ENCODE measurements at places on chromosomes 1 and 21.

- DNase-seq = no peak
Measured at GRCh38 chr1:90405726-90406125, 311.4 kb downstream of the BARHL2 start.

GRCh38 chr1:151839457-151840403 lies at the start of gene C2CD4D:
Gene C2CD4D (minus strand): TSS chr1:151839820. CDS start chr1:151838989, 831 bp downstream.
- DNase-seq = peak; percentile 84

DNA sequence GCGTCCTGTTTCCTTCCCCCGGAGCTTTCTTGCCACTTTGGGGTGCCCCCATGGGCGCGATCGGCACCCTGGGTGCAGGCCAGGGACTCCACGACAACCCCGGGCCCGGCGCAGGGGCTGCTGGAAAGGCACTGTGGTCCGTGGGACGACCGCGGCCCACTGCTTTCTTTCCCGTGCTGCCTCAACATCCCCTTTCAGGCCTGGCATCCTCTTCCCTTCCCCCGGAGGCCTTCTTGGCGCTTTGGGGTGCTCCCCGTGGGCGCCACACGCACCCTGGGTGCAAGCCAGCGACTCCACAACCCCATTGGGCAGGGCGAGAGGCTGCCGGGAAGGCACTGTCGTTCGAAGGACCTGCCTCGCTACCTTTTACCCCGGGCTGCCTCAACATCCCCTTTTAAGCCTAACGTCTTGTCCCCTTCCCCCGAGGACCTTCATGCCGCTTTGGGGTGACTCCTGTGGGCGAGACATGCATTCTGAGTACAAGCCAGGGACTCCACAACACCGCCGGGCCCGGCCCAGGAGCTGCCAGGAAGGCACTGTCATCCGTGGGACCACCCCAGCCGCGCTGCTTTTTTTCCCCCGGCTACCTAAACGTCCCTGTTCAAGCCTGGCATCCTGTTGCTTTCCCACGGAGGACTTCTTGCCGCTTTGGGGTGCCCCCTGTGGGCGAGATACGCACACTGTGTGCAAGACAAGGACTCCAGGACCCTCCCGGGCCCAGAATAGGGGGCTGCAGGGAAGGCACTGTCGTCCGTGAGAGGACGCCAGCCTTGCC lies 137.8 kb downstream of the LIPI start:
- no peak for DNase-seq

DNA sequence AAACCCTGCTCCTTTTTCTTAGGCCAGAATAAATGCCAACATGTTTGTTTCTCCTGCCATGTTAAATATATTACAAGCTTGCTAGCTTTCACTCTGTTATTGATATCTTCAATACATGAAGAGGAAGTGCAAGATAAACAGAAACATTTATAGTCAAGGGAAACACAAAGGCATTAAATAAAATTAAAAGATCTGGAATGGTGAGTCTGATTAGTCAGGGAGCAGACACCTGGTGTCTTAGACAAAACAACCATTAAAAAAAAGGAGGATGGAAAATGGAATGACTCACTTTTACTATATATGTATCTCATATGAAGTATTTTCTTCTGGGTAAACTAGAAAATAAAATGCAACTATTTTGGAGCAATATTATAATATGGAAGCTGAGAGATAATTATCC lies 123.3 kb downstream of the SMYD3 start:
- no peak for DNase-seq

DNA sequence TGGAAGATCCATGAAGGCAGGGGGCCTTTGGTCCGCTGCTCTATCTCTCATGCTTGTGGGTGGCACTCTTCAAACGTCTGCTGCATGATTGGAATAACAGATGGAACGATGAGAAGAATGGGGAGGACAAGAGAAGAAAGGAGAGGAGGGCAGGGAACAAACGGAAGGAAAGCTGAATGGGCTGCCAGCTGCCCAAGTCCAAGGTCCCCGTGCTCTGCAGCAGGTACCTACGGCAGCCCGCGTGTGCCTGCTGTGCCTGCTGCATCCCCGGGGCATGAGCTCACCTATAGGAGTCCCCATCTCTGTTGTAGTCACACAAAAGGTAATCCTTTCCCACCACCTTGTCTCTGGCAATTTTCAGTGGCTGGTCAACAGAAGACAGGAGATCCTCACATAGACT lies 73.1 kb downstream of the SLC66A1 start:
- no peak for DNase-seq

GRCh38 chr1:180094705-180095295 lies 59.9 kb upstream of the QSOX1 start:
- no peak for DNase-seq

- DNase-seq = no peak
Measured at GRCh38 chr1:106680776-106681344, 375.6 kb upstream of the PRMT6 start.

DNA sequence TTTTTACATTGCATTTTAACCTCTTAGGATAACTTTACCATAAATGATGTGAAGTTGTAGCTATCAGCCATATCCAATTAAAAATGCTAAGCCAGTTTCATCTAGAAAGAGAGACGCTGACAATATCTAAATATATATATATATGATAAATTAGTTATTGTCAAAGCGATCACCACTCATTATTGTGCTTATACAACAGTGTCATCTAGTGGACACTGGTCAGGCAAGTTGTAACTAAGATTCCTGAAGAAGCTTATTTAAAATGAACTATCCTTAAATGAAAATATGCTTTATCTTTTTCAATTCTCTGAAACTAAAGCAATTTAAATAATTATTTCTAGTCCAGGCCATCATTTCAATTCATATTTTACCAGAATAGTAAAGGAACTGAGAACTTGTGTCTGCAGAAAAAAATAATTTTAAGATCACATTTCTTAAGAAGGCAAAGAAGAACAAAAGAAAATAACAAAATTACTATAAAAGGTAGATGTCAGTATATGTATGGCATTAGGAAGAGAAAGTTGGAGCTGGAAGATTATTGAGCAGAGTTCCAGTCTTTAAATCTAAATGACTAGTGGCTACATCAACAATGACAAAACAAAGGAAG lies 193.3 kb upstream of the SNX7 start:
- no peak for DNase-seq

DNA sequence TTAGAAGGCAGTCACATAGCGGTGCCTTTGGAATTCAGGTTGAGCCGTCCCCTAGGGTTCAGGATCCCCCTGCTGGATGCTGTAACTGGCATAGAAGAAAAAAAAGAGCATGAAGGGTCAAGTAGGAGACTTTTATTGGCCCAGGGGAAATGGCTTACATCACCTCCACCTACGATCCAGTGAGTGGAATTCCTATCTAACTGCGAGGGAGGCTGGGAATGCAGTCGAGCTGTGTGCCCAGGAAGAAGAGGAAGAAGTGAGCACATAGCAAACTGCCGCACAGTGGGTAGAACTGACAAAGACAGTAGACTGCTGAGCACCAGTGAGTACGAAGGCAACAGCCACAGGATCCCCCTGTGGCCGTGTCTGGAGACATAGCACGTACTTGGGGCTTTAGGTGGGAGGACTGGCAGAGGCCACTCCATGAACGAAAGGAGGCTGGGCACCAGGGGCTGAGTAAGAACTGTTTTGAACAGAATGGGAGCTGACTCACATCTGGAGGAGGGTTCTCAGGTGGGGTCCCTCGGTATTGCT lies 79.2 kb downstream of the RNF220 start:
- DNase-seq = no peak

- DNase-seq = no peak
Measured at GRCh38 chr1:109225308-109225707, 11.6 kb downstream of the SARS1 start.

DNA sequence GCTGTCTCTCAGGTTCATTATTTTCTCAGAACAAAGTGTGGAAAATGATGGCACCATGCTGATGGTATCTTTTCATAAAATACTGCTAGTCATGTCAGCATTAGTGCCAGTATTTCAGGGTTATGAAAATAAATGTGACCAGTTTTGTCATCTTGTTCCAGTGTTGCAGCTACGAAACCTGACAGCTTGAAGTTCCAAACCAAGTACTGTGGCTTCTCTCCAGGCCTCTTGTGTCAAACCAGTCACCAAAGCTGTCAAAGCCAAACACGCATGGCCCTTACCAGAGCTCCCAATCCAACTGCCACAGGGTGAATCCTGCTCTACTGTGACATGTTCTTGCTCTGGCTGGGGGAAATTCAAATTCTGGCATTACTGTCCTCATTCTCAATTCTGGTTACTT lies 20.7 kb upstream of the EXO1 start:
- DNase-seq = no peak
